ENCODE measurements at places on chromosomes 1 and 21.

- no peak for DNase-seq
Observed at GRCh38 chr1:194707074-194707473, 1520.7 kb upstream of the B3GALT2 start.

GRCh38 chr1:38047603-38048141, 1.1 kb upstream of the POU3F1 start:
- no peak for DNase-seq

GRCh38 chr1:40270152-40270834, 12.3 kb downstream of the ZMPSTE24 start:
- no peak for DNase-seq

- no peak for DNase-seq
Observed at GRCh38 chr1:222045786-222046185, 303.9 kb upstream of the DUSP10 start.

GRCh38 chr21:19275065-19275464, 871.5 kb upstream of the TMPRSS15 start:
- DNase-seq, result no peak

DNA sequence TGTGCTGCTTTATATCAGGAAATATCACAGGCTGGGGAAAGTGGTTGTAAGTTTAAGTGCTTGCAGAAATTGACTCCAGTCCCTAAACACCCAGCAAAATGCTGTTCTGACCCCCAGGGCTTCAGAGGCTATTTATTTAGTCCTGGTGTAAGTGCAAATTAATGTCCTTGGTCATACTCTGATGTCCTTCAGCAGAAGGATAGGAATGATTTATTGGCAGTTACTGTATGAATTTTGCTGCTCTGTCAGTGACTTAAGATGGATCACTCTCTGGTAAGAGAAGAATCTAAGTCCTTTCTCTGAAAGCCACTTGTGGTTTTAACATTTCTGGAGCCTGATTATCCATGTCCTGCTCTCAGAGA, 21.9 kb downstream of the FAM20B start:
- no peak for DNase-seq

GRCh38 chr21:44551340-44551961, at the start of gene KRTAP10-2:
KRTAP10-2 (minus strand) TSS chr21:44551505; CDS start chr21:44551458, 47 bp downstream.
- peak; percentile 60 for DNase-seq

- DNase-seq, result no peak
Observed at GRCh38 chr1:219495737-219496408, 117.0 kb downstream of the ZC3H11B start.

DNA sequence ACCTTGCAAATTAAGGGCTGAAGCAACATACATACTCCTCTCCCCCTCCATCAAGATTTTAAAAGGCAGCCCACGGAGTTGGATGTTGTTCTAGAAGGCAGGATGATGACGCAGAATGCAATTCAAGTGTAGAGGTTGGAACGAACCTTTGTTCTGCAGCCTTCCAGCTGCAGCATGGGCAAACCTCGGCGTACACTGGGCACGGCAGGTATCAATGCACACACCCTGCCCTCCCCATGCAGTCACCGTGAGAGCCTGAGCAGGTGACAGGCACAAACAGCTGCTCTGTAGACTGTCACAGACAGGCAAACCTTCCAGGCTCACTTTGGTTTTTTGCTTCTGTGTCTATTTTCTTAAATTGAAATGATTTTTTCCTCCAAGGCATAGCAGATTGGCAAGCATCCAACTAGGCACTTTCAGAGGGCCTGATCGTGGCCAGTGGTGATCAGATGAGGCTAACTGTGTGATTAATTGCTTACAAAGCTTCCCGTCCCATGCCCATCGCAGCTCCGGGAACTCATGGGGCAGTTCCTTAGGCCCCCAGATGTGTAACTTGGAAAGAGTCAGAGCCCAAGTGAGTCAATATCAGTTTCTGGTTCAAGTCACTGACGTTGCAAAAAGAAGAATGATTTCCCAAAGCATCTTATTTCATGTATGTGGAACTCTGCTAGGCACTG, 82.3 kb downstream of the ITPKB start:
- DNase-seq, result no peak

- no peak for DNase-seq
Observed at GRCh38 chr21:8994640-8995511, 1526.5 kb upstream of the TPTE start.

DNA sequence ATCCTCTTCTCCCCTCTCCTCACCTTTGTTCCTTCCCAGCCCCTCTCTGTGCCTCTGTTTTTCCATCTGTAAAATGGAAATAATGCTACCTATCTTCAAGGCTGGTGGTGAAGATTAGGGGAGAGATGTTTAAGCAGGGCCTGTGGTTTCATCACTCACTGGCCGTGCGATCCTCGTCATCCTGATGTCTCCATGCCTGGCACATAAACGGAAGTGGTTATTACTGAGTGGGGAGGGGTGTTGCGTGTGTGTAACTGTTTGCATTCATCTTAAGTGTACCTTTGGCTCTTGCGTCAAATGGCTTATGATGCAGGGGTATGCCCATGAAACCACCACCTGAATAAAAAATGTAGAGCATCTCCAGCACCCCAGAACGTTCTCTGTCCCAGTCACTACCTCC, 17.2 kb upstream of the C1QA start:
- DNase-seq, result no peak

GRCh38 chr1:168469690-168470089, 74.1 kb downstream of the XCL2 start:
- peak; percentile 77 for DNase-seq

GRCh38 chr1:206496131-206496793, 11.1 kb upstream of the RASSF5 start:
- DNase-seq, result no peak

DNA sequence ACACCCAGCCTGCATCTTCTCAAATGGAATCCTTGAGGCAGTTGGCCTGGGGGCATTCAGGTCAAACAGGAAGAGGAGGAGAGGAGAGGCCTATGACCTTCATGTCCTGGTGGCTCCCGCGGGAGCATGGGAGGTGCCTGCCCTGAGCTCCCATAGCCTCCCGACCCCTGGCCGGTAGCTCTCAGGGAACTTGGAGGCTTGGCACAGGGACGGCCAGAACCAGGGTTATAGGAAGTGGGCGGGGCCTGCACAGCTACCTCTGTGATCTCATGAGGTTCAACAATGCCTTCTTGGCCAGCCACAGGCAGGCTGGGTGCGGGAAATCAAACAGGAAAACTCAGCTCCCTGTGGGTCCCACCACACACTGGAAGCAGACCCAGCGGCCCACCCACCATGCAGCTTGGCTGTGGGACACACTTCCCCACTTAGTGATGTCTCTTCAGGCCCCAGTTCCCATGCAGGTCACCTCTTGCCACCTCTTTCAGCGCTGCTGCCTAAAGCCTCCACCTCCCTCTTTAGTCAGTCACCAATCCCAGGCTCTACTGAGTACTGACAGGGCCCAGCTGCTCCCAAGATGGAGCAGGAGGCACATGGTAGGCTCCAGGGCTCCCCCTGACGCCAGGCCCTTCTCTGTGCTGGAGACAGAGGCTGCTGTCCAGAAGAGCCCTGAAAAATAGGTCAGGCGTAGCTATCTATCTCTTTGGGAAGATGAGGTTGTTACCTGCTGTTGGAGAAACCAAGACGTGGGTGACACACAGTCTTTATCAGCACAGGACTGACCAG, at the start of gene SLFNL1:
TSS of gene SLFNL1 (minus strand) at position 200 of the 783 bp plus-strand sequence. CDS start 1,065 bp downstream, outside the sequence.
- no peak for DNase-seq

GRCh38 chr1:203268901-203269653, 36.2 kb upstream of the BTG2 start:
- DNase-seq, result no peak

DNA sequence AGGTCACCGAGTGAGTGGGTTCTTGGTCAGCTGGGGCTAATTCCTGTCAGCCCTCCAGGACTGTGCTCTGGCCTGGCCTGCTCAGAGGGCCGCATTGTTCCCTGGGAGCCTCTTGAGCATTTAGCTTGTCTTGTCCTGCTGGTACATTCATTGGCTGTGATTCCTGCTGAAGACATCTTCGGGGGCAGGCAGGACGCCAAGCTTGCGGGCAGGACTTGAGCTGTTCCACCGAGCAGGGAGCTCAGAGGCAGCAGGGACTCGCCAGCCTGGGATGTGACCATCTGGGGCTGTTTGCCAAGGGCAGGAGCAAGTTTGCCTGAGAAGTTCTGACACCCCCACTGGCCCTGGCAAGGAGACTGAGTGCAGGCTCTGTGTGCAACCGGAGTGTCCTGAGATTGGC, 7.0 kb upstream of the SLC26A9 start:
- no peak for DNase-seq

DNA sequence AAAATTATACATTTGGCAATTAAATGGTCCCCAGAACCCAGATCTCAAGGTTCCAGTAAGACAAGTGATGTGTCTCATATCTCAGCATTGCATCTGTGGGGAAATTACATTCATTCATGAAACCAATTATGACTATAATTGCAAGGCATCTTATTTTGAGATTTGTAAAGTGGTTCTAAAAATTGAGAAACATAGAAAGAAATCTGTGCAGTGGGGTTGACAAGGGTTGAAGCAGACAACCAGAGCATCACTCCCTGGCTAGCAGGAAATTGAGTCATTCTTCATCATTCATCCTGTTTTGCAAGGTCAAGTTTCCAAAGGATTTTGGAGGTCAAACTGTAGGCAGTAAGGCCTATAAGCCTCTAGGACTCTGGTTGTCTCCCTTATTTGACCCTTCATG, 25.1 kb upstream of the MROH9 start:
- DNase-seq, result no peak

GRCh38 chr1:111903871-111904449, 85.5 kb downstream of the KCND3 start:
- DNase-seq, result no peak

DNA sequence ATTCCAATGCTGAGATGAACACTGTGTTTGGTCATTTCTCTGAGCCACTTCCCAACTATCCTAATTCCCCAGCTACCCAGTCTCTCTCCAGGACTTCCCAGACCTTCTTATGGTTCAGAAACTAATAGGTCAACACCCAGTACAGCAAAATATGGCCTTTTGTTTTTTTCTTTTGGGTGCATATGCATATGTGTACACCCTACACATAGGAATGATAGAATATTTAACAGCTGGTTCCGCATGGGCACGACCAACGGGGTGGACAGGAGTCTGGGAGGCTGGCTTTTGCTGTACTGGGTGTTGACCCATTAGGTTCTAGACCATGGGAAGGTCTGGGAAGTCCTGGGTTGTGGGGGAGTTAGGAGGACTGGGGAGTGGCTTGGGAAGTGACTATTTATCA, 143.9 kb downstream of the MRPS6 start:
- no peak for DNase-seq

- no peak for DNase-seq
Observed at GRCh38 chr1:147080671-147081394, 91.4 kb downstream of the PRKAB2 start.

- peak; percentile 3 for DNase-seq
Observed at GRCh38 chr1:228448372-228448771, 31.7 kb upstream of the TRIM17 start.

GRCh38 chr1:52511439-52511838, 41.5 kb downstream of the TUT4 start:
- DNase-seq, result no peak

GRCh38 chr1:230939806-230940489, 38.7 kb downstream of the TTC13 start:
- no peak for DNase-seq

DNA sequence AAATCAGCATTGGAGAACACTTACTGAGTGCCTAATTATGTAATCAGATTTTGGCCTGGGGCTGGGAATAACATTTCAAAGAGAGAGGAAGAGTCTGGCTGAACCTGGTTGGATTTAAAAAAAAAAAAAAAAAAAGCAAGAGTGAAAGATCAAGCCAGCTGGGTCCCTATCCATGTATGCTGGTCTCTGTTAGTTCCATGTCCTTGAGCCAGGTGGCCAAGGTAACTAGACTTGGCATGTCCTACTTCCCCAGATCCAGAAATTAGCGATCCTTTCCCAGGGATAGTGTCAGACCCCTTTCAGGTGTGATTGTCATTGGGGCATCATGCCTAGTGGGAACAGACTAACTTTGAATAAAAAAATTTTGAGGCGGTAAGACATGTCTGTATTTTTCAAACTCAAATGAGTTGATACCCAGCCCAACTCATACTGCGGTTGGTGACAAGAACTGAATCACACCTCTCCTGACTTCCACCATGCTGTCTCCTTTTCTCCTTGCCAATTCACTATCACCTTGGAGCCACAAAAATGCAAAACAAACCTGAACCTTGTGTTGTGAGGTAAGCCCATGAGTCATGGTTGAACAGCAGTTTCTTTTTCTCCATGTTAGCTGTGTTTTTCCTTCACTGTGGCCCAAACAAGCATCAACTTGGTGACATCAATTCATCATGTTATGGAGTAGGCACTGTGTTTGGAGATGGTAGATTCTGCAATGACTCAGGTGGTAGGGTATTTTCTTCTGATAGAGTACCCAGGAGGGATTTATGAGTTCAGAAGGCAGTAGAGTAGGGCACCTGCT, 24.5 kb upstream of the PPP2R5A start:
- DNase-seq, result no peak

DNA sequence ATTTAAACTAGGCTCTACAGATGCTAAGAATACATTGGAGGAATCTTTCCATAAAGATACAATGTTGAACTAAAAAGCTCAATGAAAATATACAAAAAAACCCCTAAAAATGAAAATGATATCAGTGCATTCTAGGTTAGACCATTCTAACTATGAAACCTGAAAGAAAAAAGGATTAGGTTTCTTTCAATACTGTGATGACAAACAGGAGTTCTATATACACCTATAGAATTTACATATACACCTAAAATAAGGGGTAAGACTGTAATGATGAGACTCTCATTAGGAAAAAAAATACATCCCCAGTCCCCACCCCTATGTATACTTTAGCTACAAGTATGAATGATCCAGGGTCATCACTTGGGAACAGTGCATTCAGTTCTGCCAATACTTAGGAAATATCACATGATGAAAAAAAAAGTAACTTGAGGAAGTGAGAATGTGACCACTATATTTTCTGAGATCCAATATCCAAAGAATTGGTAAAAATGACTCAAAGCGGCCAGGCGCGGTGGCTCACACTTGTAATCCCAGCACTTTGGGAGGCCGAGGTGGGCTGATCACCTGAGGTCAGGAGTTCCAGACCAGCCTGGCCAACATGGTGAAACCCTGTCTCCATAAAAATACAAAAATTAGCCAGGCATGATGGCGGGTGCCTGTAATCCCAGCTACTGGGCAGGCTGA, 26.3 kb downstream of the SELENOF start:
- DNase-seq, result no peak

All from activated effector memory CD4-positive, alpha-beta T cell treated with anti-CD3 and anti-CD28 coated beads, Interleukin-2, amount 50 U/mL, for 16 hours (primary cell).